ENCODE measurements at places on chromosomes 4 and X.

DNA sequence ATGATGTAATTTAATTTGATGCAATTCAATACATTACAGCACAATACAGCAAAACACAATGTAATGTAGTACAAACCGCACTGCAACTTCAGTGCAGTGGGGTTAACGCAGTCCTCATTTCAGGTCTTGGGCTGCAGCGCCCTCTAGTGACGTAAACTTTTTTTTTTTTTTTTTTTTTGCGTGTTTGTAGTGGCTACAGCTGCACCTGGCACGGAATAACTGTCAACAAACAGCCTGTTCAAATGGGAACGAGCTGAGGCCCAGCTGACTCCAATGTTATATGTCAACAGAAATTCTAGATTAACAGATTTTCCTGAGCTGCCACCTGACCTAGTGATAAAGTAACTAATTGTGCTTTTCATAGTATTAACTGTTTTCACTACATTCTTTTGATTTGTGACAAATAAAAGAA is 33.5 kb upstream of the RASSF6 start:
- DNase-seq, result no peak

- DNase-seq, result no peak
These were observed 102.3 kb downstream of the ADRA2C start for GRCh38 chr4:3868211-3869173.

GRCh38 chrX:39852491-39852890 is 245.3 kb downstream of the BCOR start:
- DNase-seq, result no peak

DNA sequence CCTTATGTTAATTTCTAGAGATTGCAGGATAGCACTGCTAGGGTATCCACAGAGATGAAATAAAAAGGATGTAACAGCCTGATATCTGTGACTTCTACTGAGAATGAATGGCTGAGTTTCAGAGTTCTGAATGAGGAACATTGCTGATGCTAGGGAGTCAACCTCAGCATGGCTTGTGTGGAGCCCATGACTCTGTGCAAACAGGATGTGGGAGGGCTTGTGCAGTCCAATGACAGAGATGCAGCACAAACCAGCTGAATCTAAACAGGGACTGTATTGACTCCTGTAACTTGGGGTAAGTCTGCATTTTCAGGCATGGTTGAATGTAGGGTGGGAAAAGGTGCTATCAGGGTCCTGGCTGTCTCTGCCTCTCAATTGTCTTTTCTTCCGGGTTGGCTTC is 5.3 kb upstream of the RASL11B start:
- no peak for DNase-seq

DNA sequence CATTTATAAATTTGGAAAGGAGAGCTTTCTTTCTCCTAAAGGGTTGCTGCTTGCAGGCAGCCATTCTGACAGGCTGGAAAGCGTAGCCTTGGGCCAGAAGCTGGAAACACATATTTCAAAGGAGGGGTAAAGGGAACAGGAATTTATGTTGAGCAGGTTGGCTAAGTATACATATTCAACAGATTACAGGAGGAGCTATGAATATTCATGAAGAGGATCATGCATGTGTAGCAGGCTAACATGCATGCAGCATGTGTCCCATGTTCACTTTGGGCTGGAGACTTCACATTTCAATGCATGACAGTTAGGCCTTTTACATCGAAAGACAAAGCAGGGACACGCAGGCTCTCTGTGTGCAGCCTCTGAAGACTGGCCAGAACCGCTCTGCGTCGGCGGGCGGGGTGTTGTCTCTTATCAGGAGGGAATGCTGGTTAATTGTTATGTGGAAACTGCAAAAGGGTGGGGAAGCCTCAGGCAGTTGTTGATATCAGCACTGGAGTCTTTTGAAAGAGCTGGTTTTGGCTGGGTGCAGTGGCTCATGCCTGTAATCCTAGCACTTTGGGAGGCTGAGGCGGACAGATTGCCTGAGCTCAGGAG is 31.5 kb downstream of the CASP3 start:
- no peak for DNase-seq

Measured in activated T-cell treated with anti-CD3 and anti-CD28 coated beads, Interleukin-2, amount 50 U/mL, for 1 hour (primary cell).